ENCODE measurements at places on chromosomes 1 and 21.

GRCh38 chr1:16032388-16033102 lies 10.7 kb downstream of the CLCNKA start:
- peak; percentile 86 for DNase-seq

DNA sequence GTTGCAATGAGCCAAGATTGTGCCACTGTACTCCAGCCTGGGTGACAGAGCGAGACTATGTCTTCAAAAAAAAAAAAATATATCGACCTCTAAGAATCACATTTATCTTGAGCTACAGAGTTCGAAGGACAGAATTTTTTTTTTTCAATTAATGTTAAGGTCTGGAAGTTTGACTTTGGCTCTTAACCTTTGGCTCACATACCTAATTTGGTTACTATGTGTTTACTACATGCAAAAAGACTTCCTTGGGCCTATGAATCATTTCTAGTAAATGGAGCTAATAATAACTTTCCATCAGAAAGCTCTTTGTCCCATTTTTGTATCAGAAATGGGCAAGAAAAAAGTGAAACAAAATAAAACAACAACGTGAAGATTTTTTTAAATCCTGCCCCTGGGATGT lies 351.2 kb downstream of the SMYD3 start:
- no peak for DNase-seq

- DNase-seq, result no peak
Measured at GRCh38 chr1:154837672-154838171, 32.4 kb downstream of the KCNN3 start.

- DNase-seq, result no peak
Measured at GRCh38 chr1:114651893-114652292, 18.0 kb downstream of the DENND2C start.

GRCh38 chr1:218514689-218515088 lies 169.6 kb downstream of the TGFB2 start:
- no peak for DNase-seq

DNA sequence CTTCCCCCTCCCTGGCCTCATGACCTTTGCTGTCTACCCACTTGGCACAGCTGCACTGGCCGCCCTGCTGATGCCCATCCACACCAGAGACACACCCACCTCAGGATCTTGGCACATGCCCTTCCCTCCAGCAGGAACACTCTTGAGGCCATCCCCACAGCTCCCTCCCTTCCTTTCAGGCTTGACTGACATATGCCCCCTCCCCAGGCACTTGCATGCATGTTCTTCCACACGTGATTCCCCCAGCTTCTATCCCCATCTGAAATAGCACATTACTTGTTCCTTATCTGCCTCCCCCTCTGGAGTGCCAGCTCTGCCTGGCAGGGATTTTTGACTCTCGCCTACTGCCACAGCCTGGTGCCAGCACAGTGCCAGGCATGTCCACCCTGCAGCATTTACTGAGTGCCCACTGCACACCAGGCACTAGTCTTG lies 98.5 kb upstream of the SLC25A33 start:
- no peak for DNase-seq

DNA sequence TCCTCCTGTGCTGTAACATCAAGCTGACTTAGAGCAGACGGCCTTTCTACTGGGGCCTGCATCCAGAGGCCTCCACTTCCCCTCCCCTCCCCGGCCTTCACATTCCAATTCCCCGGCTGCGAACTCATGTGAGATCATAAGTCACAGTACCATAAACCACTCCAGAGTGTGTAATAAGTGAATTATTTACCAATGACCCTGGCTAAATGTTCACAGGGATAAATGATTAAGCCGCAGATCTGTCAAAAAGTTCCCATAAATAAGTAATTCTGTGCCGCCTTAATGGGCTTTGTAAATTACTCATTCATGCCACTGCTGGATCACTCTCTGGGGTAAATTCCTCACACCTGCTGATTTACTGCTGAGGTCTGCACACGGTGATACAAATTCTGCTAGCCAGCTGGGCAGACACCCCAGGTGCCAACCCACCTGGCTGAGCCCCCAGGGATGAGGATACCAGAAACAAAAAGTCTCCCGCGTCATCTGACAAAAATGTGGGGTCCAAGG lies 27.4 kb upstream of the KIRREL1 start:
- DNase-seq, result no peak

GRCh38 chr1:158285756-158286241 lies 3.9 kb upstream of the CD1C start:
- no peak for DNase-seq

GRCh38 chr1:2514863-2515762 lies 11.3 kb downstream of the PANK4 start:
- DNase-seq, result no peak

- no peak for DNase-seq
Measured at GRCh38 chr1:91912266-91912665, 26.3 kb upstream of the TGFBR3 start.

- DNase-seq, result no peak
Measured at GRCh38 chr1:36067871-36068270, 16.0 kb upstream of the TEKT2 start.

GRCh38 chr1:168509875-168510791 lies 33.7 kb downstream of the XCL2 start:
- DNase-seq, result peak; percentile 74

DNA sequence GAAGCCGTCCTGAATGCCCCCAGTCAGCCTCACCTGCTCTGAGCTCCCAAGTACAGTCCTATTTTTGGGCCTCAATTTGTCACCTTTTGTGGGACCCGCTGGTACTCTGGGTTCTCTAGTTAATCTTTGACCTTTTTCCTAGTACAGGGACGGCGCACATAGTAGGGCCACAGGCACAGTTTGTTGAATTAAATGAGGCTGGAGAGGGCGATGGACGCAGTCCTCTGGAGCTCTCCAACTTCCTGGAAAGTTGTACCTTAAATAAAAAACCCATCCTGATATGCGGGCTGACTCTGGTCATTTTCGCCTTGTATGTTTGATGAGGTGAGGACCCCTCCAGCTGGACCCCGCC lies 4.8 kb downstream of the FAM110D start:
- peak; percentile 55 for DNase-seq

DNA sequence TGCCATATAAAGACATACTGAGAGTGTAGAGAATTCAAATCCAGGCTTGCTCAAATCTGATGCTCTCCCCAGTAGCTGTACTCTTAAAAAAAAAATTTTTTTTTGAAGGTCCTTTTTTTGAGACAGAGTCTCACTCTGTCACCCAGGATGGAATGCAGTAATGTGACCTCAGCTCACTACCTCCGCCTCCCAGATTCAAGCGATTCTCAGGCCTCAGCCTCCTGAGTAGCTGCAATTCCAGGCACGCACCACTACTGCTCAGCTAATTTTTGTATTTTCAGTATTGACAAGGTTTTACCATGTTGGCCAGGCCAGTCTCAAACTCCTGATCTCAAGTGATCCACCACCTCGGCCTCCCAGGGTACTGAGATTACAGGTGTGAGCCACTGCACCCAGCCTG lies 28.7 kb downstream of the STYXL2 start:
- DNase-seq, result no peak

- DNase-seq, result no peak
Measured at GRCh38 chr1:211764701-211765100, 65.9 kb downstream of the LPGAT1 start.

GRCh38 chr1:179230721-179231120 lies 1.2 kb upstream of the ABL2 start:
- DNase-seq, result no peak

GRCh38 chr1:179310291-179310690 lies 16.7 kb downstream of the SOAT1 start:
- DNase-seq, result no peak

DNA sequence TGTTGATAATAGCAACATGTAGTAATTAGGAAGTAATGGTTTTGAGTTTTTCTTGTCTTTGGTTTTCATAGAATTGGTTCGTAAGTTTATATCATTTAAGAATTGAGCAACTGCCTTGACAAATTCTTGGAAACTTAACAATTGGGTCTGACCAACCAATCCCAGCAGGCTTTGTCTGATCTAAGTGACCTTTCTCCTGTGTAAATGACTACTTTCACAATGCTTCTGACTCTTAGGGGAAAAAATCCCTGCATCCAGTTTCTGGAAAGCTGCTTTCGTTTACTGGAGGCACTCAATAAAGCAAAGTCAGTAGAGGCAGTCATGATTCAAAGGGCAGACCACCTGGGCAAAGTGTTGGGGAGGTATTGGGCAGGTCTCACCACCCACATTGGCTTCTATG lies 303.6 kb upstream of the FAM78B start:
- no peak for DNase-seq

DNA sequence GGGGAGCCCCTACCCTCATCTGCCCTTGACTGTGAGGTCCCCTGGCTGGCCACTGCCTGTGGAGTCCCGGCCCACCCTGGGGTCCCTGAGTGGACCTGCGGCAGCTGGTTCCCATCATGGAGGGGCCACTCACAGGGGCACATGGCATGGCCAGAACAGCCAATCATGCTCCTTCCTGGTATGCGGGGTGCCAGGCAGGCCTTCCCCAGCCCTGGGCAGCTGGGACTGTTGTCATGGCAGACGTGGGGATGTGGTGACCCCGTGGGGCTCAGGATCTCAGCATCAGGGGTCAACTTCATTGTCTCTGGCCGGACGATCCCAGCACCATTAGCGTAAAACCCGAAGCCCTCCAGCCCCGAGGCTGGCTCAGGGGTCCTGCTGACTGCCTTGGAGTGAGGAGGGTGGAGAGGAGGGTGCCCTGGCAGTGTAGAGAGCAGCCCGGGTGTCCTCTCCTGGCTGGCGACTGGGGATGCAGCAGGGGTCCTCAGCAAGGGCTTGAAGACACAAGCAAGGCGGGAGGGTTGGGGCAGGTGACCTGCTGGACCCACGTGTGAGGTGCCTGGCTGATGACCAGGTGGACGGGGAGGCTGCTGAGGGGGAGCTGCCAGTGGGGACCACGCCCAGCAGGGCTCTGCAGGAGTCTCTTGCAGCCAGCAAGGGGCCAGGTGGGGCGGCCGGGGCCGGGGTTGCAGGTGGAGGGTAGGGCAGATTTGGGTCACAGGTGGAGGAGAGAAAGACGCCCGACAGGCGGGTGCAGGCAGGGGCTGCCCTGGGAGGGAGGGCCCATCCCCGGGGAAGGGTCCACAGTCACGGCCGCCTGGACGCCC lies 45.1 kb downstream of the TRIM11 start:
- DNase-seq, result no peak

- no peak for DNase-seq
Measured at GRCh38 chr1:154490317-154490716, 11.7 kb upstream of the TDRD10 start.

- DNase-seq, result no peak
Measured at GRCh38 chr1:23646541-23646940, 45.1 kb upstream of the RPL11 start.

GRCh38 chr1:218444588-218444987 lies 99.5 kb downstream of the TGFB2 start:
- no peak for DNase-seq

DNA sequence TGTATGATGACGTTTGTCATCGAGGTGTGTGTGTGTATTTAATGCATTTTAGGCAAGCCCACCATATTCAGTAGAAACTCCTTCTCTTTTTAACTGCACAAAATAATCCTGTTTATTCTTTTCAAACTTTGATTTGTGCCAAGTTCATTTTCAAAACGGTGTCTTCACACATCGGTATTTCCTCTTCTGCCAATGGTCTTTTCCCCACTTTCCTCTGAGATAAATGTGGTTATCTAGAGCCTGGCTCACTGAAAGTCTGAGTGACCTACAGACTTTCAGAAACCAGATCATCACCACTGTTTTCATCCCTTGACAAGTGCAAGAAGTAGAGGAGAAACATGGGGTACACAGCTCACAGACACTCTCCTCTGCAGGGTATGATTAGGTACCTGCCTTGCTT lies 69.4 kb downstream of the GPATCH2 start:
- DNase-seq, result no peak

- no peak for DNase-seq
Measured at GRCh38 chr1:195053478-195053877, 1554.8 kb downstream of the KCNT2 start.

DNA sequence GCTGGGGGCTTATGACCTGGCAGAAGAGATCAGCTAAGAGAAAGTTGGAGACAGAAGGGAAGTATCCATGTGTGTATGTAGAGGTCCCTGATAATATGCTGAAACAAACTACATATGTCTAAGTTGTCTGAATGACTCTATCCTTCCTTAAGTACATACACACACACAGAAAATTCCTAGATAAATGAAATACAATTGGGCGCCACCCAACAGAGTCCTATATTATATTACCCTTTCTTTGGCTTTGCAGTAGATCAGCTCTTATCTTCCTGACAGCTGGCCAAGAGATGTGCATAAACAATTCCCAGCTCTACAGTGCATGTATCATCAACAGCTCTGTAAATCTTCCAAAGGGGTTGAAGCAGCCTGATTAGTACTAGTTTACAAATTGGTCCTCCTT lies 40.1 kb downstream of the SORT1 start:
- no peak for DNase-seq

DNA sequence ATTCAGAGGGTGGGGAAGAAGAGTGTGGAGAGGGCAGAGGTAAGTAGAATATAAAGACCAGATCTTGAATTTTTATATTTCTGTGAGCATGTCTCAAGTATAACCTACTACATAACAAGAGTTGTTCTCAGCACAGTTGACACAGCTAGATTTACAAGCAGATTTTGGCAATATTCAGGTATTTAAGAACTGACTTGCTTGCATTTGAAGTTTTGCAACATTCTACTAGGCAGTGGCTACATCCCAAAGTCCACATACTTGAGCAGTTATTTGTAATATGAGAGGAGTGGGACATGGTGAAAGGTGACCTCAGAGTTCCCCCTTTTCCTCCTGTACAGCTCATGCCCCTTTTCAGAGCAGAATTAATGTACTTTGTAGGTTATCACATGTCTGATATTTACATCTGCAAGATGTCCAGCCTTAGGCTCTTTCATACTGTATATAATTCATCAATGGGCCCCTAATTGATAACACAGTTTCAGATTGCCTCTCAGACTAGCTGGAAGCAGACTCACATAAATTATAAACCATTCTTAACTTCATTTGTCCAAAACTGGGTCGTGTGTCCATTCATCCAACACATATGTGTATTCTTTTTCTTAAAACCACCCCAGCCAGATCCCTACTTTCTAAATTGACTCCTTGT lies 136.7 kb upstream of the RAVER2 start:
- no peak for DNase-seq

DNA sequence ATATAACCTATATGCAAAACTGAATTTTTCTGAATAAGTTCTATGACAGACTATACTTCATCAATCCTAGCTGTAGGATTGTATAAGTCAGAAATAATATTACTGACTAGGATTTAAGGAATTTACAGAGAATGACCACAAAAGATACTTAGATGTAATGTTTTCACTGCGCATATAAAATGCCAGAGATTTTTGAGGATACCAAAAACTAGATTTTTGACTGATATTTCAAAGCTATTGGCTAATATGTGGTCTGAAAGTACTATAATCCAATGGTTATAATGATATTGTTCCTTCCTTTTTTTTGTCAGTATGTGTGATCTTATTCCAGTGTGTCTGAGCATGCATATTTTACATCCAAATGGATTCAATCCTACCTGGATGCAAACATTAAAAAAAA lies 17.0 kb upstream of the IFI44L start:
- DNase-seq, result no peak

GRCh38 chr1:31110846-31111245 lies 45.3 kb upstream of the PUM1 start:
- no peak for DNase-seq

All from activated CD4-positive, alpha-beta T cell treated with anti-CD3 and anti-CD28 coated beads, Interleukin-2, amount 10 ng/mL, durations not matched to agents 24 days and 14 days (primary cell).